ENCODE measurements at places on chromosomes 12 and 14.
A peak's percentile ranks its signal among the peaks of the same experiment; 100 is the strongest.

- DNase-seq, result no peak
Measured at GRCh38 chr14:89787525-89787924, 167.0 kb downstream of the EFCAB11 start.

GRCh38 chr12:85784096-85784720 lies 52.0 kb downstream of the RASSF9 start:
- no peak for DNase-seq

- DNase-seq, result no peak
Measured at GRCh38 chr12:77644915-77645605, 185.6 kb upstream of the NAV3 start.

DNA sequence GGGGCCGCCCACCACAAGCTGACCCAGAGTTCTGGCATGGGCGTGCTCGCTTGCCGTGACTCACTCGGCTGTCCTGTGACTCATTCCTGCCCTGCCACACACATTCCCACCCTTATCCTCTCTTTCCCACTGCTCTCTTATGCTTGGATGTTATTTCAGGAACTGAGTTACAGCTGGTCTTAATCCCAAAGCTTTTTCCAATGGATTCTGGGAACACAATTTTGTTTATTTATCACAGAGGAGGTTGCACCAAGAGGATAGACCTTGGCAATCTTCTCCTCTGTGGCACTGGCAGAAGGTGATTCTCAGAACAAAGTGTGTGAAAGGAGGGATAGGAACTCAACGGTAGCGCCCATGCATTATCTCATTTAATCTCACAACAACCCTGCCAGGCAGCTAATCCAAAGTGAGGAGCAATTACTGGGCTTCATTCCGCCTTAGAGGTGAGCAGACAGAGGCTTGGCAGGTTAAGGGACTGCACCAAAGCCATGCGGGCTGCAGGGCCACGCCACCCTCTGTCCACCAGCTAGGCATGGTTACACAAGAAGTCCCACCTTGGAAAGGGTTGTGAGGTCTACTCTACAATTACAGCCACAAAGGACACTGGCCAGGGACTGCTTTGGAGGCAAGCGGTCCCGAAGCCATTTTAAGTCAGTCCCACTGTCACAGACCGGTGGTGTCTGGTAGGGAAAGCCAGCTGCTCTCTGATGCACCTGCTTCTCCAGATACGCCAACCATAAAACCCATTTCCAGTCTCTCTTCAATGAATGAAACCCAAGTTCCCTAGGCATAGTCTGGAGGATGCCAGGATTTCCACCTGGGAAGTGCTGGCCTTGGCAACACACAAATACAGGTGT lies 32.9 kb downstream of the SYNE3 start:
- no peak for DNase-seq

GRCh38 chr14:91227183-91227628 lies 17.3 kb downstream of the GPR68 start:
- no peak for DNase-seq

DNA sequence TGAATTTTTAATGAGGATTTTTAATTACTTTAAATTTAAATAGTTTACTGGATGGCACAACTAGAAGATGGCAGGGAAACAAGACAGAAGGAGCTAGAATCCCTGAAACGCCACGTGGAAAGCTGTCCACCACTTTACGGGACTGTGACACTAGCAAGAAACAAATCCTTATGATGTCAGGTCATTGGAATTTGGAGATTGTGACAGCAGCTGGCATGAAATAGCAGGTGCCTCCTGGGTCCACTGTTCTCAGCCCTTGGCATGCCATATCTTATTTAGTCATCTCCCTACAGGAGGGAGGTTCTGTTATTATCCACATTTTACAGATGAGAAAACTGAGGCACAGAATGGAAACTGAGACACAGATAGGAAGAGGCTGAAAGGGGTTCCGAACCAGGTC lies 113.8 kb downstream of the BCL11B start:
- no peak for DNase-seq

DNA sequence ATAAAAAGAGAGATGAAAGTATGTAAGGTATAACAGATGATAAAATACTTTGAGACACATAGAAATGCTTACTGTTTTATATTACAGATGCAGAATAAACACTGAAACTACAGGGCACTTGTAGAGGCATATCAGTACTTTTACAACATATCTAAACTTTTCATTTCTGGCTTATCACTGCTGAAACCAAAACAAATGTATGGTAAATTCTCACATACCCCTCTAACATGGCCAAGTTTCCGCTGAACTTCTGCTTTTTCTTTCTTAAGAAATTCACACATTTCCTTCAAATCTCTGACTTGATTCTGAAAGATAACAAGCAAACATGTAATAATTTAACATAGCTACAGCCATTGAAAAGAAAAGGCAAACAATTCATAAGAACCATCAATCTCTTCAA lies 33.3 kb upstream of the C12orf50 start:
- DNase-seq, result peak; percentile 50

DNA sequence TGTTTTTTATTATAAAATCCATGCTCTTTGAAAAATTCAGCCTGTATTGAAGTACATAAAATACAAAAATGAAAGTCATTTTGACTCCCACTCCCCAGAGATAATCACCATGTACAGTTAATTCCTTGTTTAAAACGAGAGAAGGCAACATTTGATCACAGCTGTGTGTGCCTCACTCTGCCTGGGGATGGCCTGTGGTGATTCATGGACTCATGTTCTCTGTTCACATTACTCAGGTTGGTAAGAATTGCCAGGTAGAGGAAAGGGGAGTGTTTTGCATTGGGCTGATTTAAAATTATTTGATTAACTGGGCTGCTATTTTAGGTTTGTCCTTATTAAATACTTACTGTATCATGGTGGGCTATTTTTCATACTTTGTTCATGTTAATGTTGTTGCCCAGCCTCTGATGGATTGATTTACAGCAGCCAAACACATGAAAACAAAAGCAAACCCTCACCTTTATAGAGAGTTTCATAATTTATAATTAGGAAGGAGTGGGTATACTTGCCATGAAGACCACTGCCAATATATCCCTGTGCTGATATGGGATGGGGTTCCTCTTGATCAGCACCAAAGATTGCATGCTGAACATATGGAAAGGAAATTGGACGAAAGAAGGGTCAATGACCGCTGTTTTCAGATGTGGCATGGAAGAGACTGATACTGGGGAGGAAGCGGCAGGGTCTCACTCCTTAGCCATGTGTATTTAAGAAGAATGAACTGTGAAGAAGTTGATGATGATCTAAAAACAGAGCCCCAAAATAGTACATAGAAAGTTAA lies 3.0 kb downstream of the ZBTB1 start:
- no peak for DNase-seq

GRCh38 chr14:52906141-52906601 lies 44.7 kb downstream of the FERMT2 start:
- no peak for DNase-seq
